ENCODE measurements at places on chromosomes 2 and 18. TPM values are rescaled to one million over a fixed set of nuclear protein-coding genes. Genes with fewer than 3 reads are reported as not detected.

ZNF513 gene
- total RNA-seq: 14.9 TPM

DBI gene
- total RNA-seq: 266 TPM

DNA sequence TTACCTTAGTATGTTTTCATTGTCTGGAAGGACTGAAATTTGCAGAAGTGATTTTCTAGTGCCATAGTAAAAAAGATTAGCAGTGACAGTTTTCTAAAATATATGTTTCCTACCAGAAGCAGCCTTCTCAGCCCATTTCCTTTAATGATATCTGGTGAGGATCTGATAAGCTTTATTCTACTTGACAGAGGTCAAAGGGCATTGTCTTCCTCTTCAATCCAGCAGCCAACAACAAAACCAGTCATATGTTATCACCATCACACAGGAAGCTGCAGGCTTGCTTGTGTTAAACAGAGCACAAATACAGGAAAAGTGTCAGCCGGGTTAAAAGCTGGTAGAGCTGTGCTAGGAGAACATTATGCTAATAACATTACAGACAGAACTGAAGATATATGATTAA is 35.6 kb upstream of the ZSWIM2 start:
- no peak for DNase-seq

DNA sequence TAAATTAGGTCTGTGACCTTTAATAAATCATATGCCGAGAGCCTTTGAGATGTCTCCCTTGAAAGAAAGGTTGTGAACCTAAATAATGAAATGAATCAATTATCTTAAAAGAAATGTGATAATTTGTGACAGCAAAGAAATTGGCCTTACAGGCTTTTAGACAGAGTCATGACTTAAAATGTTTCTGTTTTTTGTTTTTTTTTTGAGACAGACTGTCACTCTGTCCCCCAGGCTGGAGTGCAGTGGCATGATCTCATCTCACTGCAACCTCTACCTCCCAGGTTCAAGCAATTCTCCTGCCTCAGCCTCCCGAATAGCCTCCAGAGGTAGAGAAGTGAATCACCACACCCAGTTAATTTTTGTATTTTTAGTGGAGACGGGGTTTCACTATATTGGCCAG is 898.0 kb downstream of the CNTNAP5 start:
- DNase-seq: no peak

GRCh38 chr2:70391988-70392387 is 90.1 kb upstream of the FAM136A start:
- no peak for DNase-seq

LANCL1 gene
- 42.9 TPM for total RNA-seq

DNA sequence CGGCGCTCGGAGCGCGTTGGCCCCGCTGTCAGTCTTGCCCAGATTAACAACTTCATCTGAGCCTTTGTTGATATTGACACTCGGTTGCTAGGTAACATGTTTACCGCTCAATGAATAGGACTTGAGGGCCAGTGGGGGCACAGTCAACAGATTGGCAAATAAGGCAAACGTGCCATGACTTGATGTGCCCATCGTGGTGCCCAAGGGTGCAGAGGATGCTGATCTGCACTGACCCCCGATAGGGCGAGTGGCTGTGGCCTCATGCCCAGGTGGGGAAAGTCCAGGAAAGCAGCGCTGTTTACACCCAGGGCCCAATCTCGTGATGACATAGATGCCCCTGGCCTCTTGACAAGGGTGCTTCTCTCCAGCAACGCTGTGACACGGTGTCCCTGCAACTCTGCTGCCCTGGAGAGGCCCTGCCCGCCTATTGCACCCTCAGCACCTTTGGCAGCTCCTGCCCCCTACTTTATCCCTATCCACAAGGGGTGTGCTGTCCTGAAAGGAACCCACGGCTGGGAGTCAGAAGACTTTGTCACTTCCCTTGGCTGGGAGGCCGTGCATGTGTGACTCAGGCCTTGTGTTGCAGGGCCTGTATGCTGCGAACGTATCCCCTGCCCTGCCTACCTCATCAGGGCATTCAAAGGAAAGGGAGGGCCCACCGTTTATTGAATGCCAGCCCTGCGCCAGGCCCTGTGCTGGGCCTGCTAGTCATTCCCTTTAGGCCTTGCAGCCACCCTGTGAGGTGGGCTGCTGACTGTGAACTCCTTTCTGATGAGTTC is 158.0 kb downstream of the INHBB start:
- no peak for DNase-seq

- no peak for DNase-seq
Measured at GRCh38 chr2:42248846-42249245, 79.7 kb downstream of the EML4 start.

DNA sequence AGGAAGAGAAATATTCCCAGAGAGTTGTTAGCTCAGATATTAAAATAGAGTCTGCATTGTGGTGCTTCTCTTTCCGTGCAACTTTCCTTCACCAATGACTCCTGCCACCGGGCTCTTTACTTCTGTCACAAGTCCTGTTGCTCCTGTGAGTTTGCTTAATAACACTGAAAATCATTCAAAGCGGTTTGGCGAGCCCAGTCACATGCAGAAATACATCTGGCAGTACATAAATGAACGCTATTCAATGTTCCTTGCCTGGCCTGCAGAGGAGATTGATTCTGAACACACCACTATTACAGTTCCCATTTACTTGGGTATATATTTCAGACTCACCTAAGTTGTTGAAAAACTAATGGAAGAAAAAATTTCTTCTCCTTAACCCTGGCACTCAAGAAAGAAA is 276.6 kb downstream of the ZNF521 start:
- DNase-seq: no peak

GRCh38 chr2:149766339-149766738 is 178.8 kb upstream of the MMADHC start:
- no peak for DNase-seq

DNA sequence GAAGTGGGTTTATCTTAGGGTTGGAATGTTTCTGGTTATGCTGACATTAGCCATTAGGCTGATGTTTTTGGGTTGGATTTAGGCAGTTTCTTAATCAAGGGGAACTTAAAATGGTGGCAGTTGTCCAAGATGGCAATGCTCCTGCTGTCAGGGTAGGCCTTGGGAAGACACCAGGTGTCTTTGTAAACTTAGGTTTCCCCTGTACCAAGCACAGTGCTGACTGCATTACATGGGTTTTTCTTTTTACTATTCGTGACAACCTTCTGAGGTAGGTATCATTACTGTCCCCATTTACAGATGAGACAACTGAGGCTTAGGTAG is 528 bp upstream of the ATG16L1 start:
- DNase-seq: no peak

GRCh38 chr18:58848685-58849084 is 16.0 kb upstream of the ZNF532 start:
- no peak for DNase-seq

DNA sequence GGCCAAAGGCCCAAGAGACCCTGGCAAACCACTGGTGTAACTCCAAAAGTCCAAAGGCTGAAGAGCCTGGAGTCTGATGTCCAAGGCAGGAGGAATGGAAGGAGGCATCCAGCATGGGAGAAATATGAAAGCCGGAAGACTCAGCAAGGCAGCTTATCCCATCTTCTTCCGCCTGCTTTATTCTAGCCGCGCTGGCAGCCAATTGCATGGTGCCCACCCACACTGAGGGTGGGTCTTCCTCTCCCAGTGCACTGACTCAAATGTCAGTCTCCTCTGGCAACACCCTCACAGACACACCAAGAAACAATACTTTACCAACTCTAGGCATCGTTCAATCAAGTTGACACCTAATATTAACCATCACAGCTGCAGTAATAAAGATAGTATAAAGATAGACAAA is 34.1 kb downstream of the MAPK4 start:
- DNase-seq: no peak

- no peak for DNase-seq
Measured at GRCh38 chr2:151297882-151298281, 8.4 kb upstream of the NMI start.

DNA sequence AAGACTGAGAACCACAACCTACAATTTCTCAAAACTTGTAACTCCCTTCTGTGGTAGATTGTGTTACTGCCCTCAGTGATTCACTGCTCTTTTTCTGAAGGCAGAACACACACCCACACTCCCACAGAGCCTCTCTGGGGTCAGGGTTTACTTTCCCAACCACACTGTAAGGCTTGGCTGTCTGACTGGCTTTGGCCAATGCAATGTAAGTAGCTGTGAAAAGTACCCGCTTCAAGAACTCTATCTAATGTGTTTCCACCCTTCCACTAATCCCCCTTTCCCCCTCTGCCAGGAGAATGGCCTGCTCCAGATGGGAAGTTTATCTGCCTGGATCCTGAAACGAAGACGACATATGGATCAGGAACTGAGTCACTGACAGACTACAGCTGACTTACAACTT is 222.7 kb downstream of the CDH2 start:
- DNase-seq: no peak

DNA sequence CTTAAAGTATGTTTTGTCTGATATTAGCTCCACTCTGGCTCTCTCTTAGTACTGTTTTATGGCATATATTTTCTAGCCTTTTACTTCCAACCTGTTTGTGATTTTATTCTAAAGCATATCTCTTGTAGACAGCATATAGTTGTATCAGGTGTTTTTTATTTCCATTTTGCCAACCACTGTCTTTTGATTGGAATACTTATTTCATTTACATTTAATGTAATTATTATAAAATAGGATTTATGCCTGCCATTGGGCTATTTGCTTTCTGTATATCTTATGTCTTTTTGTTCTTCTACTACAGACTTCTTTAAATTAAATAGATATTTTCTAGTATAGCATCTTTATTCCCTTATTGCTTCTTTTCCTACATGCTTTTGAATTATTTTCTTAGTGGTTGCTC is 67.3 kb downstream of the LRRC30 start:
- DNase-seq: no peak

CENPO gene
- total RNA-seq: 2.1 TPM

SUCLG1 gene
- total RNA-seq: 70.4 TPM

KLF11 gene
- total RNA-seq: 78.0 TPM

DNA sequence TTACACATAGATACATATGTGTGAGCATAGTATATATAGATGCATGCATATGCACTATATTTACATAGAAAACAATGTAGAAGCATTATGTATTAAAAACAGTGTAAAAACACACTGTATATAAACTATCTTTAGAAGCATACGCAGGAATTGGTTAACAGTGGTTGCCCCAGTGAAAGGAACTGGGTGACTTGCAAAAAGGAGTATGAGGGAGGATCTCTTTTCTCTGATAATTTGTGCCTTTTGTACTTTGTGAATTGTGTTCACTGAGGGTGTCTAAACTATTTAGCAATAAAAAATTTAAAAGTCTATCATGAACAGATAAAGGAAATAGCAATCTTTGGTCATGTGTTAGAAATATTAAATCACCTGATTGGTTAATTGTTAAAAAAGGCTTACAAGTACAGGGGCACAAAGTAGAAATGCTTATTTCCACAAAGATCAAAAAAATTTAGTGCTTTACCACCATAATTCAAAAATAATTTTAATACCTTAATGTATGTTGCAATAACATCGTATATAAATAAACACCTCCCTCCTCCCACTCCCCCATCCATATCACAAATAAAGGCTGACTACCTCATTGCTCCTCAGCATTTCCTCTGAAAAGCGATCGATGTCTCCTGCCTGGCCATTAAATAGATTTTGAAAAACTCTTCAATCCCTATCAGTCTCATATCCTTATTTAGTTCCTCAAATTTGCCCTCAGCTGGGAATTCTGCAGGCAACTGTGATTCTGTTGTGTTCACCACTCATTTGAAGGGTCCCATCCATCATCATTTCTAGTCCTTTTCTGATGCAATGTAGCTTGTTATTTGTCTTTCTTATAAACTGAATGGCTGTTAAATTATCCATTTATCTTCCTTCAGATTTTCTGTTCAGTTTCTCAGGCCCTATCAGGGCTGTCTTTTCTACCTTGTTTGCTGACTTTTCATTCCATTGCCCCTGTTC is 257.3 kb downstream of the AGPS start:
- DNase-seq: no peak

DNA sequence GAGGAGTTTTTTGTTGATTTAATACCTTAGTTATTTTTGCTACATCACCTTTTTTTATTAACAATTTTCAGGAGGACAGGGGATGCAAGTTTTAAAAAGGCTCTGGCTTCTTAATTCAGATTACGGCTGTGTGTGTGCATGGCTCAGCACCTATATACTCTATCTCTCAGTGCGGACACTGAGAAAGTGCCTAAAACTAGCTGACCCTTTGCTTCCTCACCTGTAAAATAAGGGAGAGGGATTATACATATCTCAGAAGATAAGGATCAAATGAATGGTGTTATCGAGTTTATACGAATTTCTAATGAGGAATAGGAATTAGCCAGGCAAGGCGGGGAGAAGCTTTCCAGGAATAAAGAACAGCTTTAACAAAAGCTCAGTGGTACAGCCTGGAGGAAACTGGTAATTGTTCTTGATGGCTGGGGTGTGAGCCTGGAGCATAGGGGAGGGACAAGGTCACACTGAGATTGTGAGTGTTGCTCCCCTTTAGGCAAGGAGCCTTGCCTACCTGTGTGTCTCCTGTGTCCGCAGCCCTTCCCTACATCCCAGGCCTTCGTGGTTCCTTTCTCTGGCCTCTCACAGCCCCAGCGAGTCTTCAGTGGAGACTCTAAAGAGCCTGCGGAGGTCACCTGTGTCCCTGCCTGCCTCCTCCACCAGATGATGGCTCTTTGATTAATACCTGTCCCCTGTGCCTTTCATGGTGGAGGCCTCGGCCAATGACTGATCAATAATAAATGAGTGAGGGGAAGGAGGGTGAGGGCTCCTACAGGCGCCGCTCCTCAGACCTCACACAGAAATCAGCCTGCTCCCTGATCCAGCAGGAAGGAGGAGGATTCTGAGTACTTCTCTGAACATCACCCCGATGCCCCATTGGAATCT is 92.7 kb downstream of the DDX1 start:
- DNase-seq: no peak

DNA sequence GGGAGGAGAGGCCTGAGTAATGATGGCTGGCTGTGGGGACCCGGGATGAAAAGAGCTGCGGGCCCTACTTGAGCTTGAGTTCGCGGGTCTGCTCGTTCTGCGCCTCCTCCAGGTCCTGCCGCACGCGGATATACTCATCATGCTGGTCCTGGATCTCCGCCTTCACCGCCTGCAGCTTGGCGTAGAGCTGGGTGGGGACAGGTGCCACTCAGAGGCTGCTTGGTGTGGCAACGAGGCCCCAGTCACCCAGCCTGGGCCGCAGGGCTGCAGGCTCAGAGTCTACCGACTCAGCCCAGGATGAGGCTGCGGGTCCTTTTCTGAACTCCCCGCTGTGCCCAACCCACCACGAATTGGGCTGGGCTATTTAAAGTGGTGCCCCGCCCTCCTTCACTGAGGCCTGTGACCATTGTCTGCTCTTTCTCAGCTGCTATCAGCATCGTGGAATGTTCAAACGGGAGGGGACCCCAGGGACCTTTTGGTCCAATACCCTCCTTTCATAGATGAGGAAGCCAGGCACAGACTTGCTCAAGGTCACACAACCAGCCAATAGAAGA is 28.0 kb downstream of the KIF3C start:
- no peak for DNase-seq

ITPRIPL1 gene
- total RNA-seq: 3.1 TPM

DNA sequence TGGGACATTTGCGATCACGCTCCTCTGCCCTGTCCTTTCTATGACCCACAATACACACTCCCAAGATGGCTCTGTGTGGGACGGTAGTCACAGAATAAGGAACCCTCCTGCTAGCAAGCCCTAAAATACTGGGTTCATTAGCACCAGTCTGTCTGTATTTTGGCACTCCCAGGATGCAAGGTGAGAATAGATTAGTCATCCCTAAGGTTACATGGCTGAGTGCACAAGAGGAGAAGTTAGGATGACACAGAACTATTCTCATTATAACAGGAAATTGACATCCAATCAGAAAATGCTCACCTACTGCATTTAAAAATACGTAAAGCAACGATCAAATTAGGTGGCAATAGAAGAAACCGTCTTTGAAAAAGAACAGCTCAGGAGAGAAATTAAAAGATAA is 590.2 kb downstream of the EPHA4 start:
- no peak for DNase-seq

IL1R2 gene
- 62.4 TPM for total RNA-seq

COL6A3 gene
- total RNA-seq: 204 TPM
